ENCODE measurements at places on chromosomes 4 and X.

GRCh38 chrX:37424000-37424429 lies 74.9 kb downstream of the PRRG1 start:
- no peak for DNase-seq

- DNase-seq: no peak
Measured at GRCh38 chr4:8898419-8898818, 26.8 kb upstream of the HMX1 start.

- no peak for DNase-seq
Measured at GRCh38 chr4:76626686-76627465, 191.8 kb downstream of the SHROOM3 start.

DNA sequence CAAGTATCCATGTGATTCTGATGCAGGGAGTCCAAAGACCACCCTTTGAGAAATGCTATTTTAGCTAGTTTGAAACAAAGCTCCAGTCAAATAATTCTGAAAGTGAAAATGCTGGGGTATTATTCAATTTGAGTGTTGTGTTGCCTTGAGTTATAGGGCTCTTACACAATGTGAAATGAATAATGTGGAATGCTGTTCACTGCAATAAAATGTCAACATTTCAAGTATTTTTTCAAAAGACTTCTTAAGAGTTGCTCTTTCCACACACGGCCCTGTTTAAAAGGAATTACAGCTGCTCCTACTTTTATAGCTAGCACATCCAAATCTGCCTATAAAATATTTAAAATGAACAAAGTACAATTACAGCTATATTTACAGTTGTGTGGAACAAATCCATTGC lies 27.5 kb upstream of the PLS3 start:
- no peak for DNase-seq

DNA sequence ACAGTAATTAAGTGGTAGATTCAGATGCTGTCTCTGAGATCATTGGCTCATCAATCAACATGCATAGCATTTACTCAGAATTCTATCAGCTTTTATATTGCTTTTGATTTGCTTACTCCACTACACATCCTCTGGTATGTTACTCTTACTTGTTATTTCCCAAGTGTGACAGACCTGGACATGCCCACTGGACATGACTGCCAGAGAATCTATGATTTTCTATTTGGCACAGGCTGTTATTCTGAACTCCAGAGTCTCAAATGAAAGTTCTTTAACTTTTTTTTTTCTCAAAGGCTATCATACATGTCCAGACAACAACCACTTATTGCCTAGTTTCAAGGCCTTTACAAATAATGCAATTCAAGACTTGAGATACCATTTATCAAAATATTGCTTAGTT lies 116.1 kb upstream of the ARHGAP24 start:
- DNase-seq: no peak

DNA sequence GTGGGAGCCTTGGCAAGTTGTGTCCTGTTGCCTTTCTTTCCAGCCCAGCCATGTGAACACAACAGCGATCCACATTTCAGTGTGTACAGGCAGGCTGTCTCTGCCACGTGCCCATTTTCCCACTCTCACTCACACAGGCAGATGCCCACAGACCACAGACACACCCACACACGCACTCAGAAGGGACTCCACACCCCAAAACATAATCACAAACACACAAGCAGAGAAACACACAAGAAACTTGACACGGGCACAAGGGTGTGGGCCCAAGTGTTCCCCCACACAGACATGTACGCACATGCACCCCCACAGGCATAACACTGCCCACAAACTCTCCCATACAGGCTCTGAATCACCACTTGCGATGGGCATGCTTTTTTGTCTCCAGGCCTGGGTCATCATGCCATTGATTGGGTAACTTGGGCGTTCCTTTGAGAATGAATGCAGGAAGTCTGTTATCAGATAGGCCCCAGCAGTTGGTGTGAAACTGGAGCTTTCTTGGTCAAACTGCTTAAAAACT lies 84.3 kb downstream of the NBDY start:
- DNase-seq: no peak

GRCh38 chr4:17327591-17327990 lies 184.3 kb downstream of the QDPR start:
- DNase-seq: no peak

GRCh38 chr4:242121-242848 lies 63.0 kb downstream of the ZNF732 start:
- peak; percentile 74 for DNase-seq

GRCh38 chrX:53437206-53437605 lies 3.0 kb upstream of the HSD17B10 start:
- DNase-seq: no peak

- DNase-seq: peak; percentile 55
Measured at GRCh38 chrX:67555578-67556203, 11.9 kb downstream of the AR start.

- no peak for DNase-seq
Measured at GRCh38 chr4:112120021-112120420, 25.2 kb upstream of the FAM241A start.

DNA sequence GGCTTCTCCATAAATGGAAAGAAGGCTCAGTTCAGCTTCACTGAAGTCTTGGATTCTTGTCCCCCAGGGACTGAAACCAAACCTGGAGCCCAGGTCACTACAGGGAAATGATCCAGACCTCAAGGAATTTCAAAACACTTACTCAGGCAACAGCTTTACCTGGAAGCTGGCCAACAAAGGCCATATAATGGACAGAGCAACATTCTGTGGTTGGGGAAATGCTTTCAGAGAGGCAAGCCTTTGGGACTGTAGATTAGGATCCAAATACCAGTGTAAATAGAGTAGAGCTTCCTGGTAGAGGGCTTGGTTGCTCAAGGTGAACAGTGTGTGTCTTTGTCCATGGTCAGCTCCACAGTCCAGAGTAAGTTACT lies 57.0 kb upstream of the PROM1 start:
- no peak for DNase-seq

- DNase-seq: no peak
Measured at GRCh38 chr4:8442596-8443358, 2.2 kb downstream of the TRMT44 start.

- no peak for DNase-seq
Measured at GRCh38 chr4:108567831-108568230, 52.5 kb upstream of the RPL34 start.

DNA sequence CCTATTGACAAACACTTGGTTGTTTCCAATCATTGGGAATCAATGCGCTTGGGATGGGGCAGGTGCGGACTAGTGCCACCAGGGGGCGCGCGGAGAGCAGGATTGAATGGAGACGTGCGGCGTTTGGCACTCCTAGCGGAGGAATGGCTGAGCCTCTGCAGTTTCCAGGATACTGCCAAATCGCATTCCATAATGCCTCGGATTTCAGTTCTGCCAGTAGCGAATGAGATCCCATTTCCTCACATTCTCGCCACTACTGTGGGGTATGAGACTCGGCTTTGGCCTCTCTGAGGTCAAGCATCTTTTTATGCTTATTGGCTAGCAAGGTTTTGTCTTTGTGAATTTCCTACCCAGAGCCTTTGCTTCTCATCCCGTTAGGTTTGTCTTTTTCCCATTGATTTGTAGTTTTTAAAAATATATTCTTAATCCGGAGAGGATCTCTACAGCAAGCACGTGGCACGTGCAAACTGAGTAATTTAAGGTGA lies 28.7 kb downstream of the CLDN34 start:
- peak; percentile 79 for DNase-seq

DNA sequence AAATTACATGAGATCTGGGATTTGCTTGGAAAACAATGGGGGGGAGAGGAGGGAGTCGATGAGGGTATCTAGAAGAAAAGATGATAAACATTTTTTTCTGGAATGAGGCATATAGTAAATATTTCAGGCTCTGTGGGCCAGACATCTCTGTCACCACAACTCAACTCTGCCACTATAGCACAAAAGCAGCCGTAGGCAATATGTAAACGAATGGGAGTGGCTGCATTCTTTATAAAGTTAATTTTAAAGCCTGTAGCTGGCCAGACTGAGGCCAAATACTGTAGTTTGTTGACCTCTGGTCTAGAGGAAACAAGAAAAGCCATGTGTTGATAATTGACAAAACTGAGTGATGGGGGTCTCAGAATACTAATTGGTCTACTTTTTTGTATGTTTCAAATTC lies 14.1 kb upstream of the TCEANC start:
- no peak for DNase-seq

DNA sequence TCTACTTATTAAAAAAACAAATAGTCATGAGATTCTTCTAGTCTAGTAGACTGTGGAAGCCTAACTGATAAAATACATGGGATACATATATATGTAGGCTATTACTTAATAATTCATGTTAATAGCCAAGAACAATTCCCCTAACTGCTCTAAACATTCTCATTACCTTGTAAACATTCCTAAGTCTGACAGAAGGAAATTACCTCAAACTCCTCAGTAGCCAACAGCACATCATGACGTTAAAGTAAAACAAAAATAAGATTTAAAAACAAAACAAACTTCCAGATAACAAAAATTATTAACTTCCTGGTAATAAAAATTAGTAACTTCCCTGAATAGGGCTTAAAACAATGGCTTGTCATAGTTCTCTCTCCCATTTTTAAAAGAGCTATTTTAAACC lies 109.2 kb downstream of the WDFY3 start:
- no peak for DNase-seq

DNA sequence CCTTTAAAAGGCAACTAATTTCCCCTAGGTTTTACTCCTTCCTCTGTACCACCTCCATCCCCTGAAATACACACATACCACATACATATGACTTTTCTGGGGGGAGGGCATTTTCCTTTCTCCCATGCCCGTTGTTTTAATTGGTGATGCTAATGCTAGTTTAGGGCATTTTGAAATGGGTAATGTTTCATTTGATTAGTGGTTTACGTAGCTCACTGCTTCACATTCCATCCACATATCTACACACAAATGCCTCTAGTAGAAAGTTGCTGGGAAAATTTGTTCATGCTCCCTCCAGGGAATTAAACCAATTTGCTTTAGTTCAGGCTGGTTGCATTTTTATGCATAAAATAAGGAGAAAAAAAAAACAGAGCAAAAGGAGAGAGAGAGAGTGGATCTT lies 231.2 kb downstream of the FRAS1 start:
- DNase-seq: no peak

- no peak for DNase-seq
Measured at GRCh38 chr4:173521467-173522159, 8.4 kb downstream of the HAND2 start.

DNA sequence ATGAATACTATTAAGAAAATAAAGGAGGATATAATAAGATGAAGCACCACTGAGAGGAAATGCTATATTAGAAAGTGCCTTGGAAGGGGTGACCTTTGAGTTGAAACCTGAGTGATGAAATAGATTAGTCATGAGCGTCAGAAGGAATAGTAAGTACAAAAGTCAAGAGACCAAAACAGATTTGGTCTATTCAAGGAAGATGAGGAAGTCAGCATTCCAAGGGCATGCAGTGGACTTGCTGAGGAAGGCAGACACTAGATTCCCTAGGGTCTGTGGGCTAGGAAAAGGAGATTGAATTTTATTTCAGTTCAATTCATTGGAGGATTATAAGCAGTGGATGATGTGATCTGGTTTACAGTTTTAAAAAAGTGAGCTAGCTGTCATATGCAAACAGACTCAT lies 73.0 kb upstream of the WDFY3 start:
- DNase-seq: no peak

DNA sequence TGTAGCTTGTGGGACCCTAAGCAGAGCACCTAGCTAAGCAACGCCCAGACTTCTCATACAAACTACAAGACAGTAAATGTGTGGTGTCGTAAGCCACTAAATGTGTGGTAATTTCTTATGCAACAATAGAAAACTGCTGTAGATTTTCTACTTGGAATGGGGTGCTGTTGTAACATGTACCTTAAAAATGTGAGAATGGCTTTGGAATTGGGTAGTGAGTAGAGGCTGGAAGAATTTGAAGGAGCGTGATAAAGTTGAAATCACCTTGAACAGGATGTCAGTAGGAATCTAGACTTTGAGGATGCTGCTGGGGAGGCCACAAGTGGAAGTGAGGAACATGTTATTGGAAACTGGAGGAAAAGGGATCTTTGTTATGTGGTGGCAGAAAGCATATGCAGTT lies 43.2 kb upstream of the FUNDC1 start:
- DNase-seq: no peak

DNA sequence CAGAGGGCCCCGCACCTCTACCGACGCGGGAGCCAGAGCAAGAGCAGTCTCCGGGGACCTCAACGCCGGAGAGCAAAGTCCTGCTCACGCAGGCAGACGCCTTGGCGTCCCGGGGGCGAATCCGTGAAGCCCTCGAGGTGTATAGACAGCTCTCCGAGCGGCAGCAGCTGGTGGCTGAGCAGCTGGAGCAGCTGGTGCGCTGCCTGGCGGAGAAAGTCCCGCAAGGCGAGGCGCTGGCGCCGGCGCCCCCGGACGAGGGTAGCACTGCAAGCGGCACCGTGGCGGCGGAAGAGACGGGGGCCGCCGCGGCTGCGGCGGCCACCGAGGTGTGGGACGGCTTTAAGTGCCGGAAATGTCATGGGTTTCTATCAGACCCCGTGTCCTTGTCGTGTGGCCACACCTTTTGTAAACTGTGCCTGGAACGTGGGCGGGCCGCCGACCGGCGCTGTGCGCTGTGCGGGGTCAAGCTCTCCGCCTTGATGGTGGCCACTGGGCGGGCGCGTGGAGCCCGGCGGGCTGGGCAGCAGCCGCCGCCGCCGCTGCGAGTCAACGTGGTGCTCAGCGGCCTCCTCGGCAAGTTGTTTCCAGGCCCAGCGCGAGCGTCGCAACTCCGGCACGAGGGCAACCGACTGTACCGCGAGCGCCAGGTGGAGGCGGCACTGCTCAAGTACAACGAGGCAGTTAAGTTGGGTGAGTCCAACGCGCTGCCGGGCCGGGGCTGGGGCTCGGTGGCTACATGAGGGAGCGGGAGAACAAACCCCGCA lies 672 bp downstream of the LONRF3 start:
- peak; percentile 69 for DNase-seq

- no peak for DNase-seq
Measured at GRCh38 chr4:64940698-64941097, 531.4 kb upstream of the TECRL start.

DNA sequence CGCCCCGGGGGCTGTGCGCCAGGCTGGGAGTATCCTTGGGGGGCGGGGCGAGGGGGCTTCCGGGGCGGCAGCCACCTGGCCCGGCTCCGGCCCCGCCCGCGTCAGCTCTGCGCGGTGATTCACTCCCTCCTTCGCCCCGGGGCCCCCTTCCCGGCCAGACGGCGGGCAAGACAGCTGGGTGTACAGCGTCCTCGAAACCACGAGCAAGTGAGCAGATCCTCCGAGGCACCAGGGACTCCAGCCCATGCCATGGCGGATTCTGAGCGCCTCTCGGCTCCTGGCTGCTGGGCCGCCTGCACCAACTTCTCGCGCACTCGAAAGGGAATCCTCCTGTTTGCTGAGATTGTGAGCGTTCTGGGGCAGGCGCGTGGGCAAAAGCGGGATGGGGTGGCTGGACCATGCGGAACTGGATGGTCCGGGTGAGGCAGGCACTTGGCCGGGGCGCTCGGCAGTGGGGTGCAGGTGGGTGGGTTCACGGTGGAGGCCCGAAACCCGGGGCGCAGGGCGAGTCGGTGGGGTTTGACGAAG lies at the start of gene PLP2:
Gene PLP2, plus strand, starts transcription at position 147 of the 528 bp plus-strand sequence. Its CDS starts 103 bp downstream, at position 250.
- DNase-seq: no peak

DNA sequence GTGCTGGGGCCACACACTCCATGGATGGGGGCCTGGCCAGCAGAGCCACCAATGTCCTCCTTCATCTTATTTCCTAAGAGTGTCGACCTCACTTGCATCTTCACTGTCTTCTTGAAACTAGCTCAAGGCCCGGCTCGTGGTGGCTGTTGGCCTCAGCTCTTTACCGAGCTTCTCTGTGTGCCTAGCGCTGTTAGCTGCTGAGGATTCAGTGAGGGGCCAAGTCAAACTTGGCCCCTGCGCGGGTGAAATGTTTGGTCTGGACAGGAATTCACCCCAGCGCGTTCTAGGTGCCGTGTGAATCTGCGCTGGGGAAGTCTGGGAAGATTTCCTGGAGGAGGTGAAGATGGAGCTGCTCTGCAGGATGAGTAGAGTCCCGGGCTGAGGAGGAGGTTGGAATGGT lies 8.5 kb downstream of the SORCS2 start:
- DNase-seq: peak; percentile 7

Measured in tibial artery (tissue), 4 donors.